ENCODE measurements at places on chromosomes 7 and 10.

DNA sequence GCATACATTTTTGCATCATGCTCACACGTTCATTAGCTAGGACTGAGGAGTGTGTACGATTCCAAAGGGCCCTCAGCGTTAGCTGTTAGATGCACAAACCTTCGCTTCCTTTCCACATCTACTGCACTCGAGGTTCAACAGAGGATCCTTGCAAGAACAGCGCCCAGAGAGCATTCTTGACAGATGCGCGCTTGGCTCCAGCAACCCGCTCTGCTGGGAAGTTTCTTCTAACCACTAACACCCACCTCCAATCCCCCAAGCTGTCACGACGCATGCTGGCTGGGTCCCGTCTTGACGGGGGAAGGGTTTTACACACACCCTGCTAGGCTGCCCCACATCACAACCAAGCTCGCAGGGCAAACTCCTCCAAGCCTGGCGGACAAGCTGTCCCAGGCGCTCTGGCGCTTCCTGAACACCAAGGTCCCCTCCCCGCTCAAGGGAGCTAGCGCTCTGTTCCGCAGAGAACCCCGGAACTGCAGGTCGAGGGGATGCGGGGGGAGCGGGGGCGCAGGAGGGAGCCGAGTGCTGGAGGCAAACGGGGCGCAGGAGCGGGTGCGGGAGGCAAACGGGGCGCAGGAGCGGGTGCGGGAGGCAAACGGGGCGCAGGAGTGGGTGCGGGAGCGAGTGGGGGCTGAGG, 653 bp upstream of the ADRB1 start:
- DNase-seq: no peak

DNA sequence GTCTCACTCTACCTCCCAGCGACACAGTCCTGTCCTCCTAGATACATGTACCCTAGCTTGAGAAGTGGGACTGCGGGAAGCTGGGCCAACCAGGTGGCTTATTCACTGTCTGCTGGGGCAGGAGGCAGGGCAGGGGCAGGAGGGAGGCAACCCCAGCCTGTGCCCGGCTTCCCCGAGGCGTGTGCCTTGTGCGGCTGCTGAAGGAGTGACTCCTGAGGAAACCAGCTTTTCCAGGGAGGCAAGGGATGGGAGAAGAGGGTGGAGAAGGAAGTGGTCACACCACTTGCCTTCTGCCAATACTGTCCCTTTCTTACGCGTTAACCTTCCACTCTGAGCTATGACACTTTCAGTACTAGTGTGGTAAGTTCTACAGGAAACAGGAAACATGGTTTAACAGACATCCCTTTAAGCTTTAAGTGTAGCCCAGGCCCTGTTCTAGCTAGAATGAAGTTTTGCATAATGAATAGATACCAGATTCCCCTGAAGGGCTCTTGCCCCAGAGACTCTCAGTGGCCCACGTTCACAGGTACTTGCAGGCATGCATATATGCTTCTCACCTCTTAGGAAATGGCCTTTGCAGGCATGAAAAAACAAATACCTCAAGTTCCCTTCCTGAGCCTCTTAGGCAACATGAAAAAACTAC, 40.6 kb downstream of the SYPL1 start:
- DNase-seq: no peak

DNA sequence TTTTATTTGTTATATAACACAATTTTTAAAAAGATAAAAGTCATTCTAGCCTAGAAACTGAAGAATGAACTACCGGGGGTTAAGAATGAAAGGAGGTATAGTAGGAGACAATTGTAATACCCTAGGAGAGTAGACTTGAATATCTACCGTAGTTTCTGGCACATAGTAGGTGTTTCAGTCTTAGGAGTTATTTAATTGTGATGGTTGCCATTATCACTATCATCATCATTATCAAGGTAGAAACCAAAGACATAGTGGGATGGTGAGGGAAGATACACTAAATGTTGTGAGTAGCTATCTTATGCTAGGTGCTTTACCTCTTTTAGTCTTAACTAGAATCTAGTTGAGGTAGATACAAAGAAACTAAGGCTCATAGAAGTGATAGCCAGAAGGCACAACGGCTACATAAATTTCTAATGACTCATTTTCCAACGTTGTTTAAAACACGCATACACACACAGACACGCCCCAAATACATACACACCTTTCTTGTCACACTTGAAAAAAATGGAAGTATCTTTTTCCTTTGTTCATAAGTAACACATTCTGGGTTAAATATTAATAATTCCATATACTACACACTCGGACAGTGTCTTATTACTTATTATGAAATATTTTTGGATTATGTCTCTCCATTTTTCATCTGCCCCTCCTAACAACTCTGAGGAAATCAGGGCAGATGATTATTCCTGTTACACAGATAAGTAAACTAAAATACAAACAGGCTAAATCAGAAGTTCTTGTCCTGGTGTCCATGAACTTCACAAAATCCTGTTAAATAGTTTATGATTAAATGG, 2.0 kb upstream of the ANLN start:
- no peak for DNase-seq

GRCh38 chr10:21458126-21458871, 67.2 kb downstream of the SKIDA1 start:
- no peak for DNase-seq

GRCh38 chr10:124419635-124420034, 912 bp upstream of the OAT start:
- no peak for DNase-seq

DNA sequence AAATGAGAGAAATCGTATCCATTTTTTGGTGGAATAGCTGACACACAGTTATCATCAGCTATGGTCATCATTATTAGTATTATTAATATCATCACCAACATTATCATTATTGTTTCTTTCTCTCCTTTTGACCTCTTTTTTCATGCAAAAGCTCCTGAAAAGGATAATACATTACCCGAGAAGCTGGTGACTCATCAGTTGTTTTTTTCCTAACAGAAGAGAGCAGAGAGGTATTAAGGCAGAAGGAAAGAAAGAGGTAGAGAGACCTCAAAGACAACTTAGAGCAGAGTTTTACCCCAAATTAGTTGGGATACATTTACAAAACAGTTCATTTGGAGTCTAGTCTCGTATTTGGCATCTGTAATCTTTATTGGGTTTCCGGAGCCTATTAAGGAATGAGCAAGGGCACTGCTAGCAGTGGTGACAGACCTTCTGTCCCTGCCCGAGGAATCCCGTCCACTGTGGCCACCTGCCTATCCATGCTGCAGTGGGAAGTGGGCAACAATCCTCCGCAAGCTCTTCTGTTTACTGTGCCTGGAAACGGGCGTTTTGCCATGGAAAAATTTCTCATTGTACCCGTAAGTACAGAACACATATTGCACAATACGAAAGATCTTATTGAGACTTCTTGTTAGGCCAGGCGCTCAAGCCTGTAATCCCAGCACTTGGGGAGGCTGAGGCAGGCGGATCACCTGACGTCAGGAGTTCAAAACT, 170.0 kb upstream of the MKLN1 start:
- no peak for DNase-seq

- DNase-seq: no peak
These were observed 44.3 kb downstream of the SORBS1 start for GRCh38 chr10:95516774-95517373.

DNA sequence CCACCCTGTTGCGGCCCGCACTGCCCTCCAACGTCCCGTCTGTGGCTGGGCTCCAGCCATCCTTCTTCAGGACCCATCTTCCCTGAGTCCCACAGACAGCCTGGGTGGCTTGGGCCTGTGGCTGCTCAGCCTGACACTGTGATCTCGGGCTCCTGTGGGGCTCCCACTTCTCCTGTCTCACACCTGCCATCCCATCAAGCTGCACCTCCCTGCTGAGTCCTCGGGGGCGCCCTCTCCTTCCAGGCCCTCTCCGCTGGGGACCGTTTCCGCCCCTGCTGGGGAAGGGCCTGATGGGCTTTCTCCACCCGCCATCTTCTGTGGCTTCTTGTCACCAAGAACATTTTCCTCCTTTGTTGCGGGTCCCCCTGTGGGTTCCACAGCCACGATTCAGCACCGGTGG, 173.8 kb upstream of the PPP2R2D start:
- no peak for DNase-seq

DNA sequence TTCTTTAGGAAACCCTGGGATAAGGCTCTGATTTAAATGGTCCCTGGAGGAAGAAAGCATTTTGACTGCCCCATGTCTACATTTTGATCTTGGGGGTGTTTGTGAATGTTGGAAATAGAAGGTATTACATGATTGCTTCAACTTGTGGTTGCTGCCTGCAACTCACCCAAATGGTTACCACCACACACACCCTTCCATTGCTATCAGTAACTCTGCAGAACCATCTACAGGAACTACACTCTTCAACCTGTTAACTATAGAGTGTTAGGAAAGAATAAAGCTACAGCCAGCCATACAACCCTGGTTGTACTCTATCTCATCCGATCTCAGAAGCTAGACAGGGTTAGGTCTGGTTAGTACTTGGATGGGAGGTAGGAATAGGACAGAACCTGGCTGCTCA, 71.2 kb downstream of the APBB1IP start:
- DNase-seq: no peak

DNA sequence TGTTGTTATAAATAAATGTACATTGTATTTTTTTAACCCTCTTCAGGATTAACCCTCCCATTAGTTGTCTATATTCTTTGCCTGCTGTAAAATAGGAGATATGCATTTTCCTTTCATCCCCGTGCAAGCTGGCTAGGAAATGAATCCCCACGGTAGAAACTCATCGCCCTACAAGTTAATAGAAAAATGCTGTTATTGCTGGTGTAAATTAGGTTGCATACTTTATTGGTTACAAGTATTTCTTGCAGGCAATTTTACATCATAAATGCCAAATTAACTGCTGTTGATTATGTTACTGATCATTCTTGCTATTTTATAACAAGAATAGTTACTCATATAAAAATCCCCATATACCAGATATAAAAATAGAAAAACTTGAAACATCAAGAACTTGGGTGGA, 454.2 kb upstream of the KLF6 start:
- DNase-seq: no peak

- DNase-seq: no peak
These were observed 73.8 kb upstream of the SFMBT2 start for GRCh38 chr10:7484456-7485243.

DNA sequence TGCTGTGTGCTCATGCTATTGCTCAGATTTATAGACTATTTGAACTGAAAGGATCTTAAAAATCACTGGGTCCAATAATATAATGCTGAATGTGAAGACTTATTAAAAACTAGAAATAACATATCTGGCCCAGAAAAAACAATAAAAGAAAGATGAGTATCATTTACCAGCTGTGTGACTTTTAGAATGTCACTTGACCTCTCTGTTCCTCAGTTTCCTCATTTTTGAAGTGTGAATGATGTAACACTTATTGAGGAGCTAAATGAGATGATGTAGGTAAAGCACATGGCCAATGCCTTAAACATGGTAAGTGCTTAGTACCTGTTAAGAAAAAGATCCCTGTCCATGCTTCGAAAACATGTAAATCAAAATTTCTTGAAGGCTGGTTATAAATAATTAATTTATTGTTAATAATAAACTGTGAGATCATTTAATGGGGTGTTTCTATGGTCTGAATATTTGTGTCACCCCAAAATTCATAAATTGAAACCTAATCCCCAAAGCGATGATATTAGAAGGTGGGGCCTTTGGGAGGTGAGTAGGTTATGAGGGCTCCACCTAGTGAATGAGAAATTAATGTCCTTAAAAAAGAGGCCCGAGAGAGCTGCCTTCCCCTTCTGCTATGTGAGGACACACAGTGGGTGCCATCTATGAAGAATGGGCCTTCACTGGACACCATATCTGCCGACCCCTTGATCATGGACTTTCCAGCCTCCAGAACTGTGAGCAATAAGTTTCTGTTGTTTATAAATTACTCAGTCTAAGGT, 13.0 kb downstream of the DNTT start:
- no peak for DNase-seq

DNA sequence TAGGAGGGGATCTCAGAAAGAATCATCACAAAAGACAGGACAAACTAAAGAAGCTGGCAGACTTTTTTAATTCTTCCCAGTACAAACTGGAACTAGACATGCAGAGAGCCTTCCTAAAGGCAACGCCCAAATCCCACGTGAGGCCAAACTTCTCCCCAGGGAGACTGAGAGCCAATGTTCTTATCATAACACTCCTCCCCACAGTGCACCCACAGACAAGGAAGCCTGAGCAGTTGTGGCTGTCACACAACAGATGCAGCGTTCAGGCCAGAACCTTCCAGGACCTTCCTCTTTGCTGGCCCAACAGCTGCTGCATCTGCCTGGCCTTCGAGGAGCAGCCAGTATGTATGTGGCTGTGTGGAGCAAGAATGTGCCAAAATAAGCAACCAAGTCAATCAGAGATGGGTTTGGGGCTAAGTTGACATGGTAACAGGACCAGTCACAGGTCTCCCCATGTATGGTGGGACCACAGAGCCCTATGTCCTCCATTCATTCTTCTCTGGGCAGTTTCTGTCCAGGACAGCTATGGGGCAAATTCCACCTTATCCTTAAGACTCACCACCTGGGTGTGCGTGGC, 34.9 kb downstream of the SRPK2 start:
- no peak for DNase-seq

DNA sequence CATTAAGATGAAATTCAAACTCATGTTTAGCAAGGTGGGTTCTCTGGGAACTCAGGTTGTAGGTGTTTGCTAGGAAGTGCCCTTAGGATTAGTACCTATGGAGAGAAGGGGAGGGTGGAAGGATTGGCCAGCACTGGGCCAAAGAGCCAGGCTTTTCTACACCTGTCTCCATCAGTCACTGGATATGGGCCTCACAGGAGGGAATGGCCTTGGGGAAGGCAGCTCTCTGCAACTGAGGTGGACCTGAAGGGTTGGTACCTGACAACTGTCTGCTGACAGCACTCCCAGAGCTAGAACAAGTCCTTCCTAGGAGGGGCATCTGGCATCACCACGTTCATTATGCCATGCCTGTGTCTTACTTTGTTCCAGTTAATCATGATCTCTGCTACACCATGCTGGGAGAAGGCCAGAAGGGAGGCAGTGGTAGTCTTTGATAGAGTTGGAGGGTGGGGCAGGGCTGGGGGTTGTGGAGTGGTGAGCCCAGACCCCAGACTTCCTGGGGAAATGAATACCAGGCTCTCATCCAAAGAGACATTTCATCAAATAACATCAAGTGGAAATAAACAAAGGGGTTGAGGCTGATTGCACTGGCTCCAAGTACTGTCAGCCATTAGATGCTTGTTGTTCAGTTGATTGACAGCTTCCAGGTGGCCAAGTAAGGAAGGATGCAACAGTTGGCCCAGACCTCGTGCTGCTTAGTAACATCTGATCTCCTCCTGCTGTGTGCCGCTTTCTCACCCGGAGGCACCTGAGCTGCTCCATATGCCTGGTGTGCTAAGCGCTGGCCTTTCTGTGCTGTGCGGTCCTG, 70.6 kb upstream of the PIK3CG start:
- DNase-seq: no peak
